HCT116 (cell line): ENCODE measurements at places on chromosomes 6 and 20. TPM values are rescaled to one million over a fixed set of nuclear protein-coding genes. Genes with fewer than 3 reads are reported as not detected.

DNA sequence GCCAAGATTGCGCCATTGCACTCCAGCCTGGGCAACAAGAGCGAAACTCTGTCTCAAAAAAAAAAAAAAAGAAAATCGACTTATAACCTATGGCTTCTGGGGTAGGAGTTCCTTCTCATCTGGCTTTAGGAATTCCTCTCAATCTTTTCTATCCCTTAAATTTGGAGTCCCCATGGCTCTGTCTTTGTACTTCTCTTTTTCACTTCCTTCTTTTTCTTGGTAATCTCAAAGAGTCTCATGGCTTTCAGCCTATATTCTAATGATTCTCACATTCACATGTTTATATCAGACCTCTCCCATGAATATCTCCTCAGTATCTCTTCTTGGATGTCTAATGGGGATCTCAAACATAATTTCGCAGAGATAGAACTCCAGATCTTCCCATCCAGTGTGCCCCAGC lies 42.8 kb upstream of the RALGAPA2 start:
- H3K4me3 ChIP-seq, result no peak overlapping the region
- peaks cover 53% of the 10 kb centered on the region for H3K27me3 ChIP-seq
- H3K36me3 ChIP-seq, result no peaks in the 10 kb centered on the region
- no peak overlapping the region for H3K27ac ChIP-seq
- H3K4me1 ChIP-seq, result no peaks in the 10 kb centered on the region
- DNase-seq, result no peak

- H3K36me3 ChIP-seq, result peaks cover 28% of the 10 kb centered on the region
- H3K4me1 ChIP-seq, result peaks cover 9% of the 10 kb centered on the region; the same call in 1 of the 2 replicates
- no peak for DNase-seq
- no peaks in the 10 kb centered on the region for H3K27me3 ChIP-seq
- peak overlapping the region; percentile 99 for H3K27ac ChIP-seq
These were observed 551 bp downstream of the SYNCRIP start for GRCh38 chr6:85641897-85642773.

The POPDC3 gene
- total RNA-seq, result 10.1 TPM

The MUC22 gene
- total RNA-seq, result not detected

The CEP250 gene
- 42.3 TPM for total RNA-seq

DNA sequence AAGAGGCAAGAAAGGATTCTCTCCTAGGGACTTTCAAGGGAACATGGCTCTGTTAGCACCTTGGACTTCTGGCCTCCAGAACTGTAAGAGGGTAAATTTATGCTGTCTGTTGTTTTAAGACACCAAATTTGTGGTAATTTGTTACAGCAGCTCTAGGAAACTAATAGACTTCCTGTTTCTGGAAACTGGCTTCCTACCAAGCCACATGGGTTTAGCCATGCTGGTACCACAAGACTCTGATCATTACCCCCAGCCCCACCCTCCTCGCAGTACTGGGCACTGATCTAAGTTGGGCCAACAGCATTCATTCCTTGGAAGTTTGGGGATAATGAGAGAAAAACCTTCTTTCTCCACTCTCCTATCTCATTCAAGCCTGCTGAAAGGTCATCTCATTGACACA lies 109.5 kb upstream of the SMLR1 start:
- no peaks in the 10 kb centered on the region for H3K27me3 ChIP-seq
- no peaks in the 10 kb centered on the region for H3K36me3 ChIP-seq
- H3K4me3 ChIP-seq, result no peak overlapping the region
- DNase-seq, result no peak

The F13A1 gene
- 0.34 TPM for total RNA-seq

GRCh38 chr6:69624944-69625343 lies 171.9 kb downstream of the LMBRD1 start:
- H3K4me1 ChIP-seq, result no peaks in the 10 kb centered on the region
- no peak for DNase-seq
- no peak overlapping the region for H3K27ac ChIP-seq
- H3K36me3 ChIP-seq, result no peaks in the 10 kb centered on the region
- no peaks in the 10 kb centered on the region for H3K27me3 ChIP-seq
- H3K4me3 ChIP-seq, result no peak overlapping the region

DNA sequence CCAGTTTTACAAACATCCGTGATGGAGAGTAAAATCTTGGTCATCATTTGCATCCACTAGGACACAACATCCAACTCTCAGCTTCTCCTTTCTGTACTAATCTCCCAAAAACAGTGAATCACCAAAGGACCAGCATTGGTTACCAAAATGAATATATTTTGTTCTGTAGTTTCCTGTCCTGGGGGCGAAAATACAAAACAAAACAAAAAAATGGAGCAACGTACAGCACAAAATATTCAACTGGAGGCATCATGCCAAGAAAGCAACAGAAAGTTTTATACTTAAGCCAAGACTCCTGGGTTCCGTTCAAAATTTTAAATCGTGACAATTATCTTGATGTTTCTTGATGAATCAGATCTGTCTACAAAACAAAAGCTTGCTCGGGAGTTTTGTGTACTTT lies 126.6 kb upstream of the CCDC28A start:
- H3K27ac ChIP-seq, result no peak overlapping the region
- H3K4me3 ChIP-seq, result no peak overlapping the region
- H3K4me1 ChIP-seq, result no peaks in the 10 kb centered on the region

The CST7 gene
- not detected for total RNA-seq

The PHACTR3 gene
- total RNA-seq, result not detected

DNA sequence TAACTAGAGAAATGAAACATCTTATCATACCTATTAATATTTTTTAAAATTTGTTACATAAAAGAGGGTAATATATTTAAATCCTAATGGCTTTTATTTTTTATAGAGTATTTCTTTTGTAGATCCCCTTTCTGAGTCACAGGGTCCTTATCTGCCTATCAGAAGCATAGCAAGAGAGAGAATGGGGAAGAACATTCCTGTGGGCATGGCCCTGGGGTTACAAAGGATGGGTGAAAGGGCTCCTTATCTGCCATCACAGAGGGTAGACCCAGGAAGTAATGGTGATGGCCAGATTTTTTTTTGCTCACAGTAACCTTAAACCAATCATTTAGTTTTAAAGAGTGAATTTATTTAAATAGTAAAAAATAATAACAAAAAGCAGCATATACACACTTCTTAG lies 582.1 kb upstream of the HTR1E start:
- H3K36me3 ChIP-seq, result no peaks in the 10 kb centered on the region
- H3K4me3 ChIP-seq, result no peak overlapping the region
- no peak for DNase-seq
- H3K4me1 ChIP-seq, result no peaks in the 10 kb centered on the region
- H3K27me3 ChIP-seq, result no peaks in the 10 kb centered on the region
- no peak overlapping the region for H3K27ac ChIP-seq

DNA sequence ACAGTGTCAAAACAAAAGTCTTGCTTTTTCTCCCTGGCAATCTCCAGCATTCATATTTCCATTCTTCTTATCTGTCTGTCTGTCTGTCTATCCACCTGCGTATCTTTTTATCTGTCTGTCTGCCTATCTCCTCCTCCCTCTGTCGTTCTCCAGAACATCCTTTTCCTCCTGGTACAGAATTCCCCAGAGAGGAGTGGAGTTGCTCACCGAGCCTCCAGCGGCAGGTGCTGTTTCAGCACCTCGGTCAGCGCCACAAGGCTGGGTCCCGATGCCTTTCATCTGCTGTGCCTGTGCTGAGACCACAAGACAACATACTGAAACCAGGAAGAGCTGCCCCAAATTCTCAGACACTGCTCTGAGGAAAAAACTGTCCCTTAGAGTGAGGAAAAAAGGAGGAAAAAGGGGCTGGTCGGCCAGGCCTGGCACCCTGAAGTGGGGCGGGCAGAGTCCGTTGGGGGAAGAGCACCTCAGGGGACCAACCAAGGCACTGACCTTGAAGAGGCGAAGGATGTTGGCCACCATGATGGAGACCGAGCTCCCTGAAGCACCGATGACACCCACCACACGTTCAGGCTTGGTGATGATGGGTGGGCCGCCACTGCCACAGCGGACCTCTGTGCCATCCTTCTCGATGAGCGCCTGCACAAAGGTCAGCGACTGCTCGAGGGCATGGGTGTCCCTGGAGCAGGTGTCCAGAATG lies 13.3 kb downstream of the GRM4 start:
- DNase-seq, result no peak
- no peak overlapping the region for H3K4me3 ChIP-seq
- no peaks in the 10 kb centered on the region for H3K36me3 ChIP-seq
- H3K27me3 ChIP-seq, result 0 out of 2 replicates have a peak, but pooled peaks cover 4% of the 10 kb centered on the region

DNA sequence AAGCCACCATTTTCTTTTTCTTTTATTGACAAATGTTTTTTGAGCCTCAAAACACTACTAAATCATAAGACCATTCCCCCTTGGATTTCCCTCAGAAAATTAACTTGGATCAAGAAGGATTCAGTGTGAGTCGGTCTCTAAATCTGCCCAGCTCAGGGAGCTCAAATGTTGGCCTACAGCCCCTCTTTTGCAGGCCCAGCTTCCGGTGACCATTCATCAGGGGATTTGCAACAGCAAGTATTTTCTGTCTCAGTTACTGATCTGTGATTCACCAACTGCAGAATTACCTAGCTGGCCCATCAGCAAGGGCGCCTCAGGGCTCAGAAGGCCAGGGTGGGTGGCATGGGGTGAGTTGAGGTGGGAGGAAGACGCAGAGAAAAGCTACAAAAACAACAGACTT lies 318.1 kb downstream of the CDC5L start:
- H3K27ac ChIP-seq, result no peak overlapping the region
- H3K4me1 ChIP-seq, result no peaks in the 10 kb centered on the region
- H3K36me3 ChIP-seq, result no peaks in the 10 kb centered on the region
- no peaks in the 10 kb centered on the region for H3K27me3 ChIP-seq

The TSHZ2 gene
- 0.07 TPM for total RNA-seq

- H3K4me3 ChIP-seq, result no peak overlapping the region
- no peaks in the 10 kb centered on the region for H3K4me1 ChIP-seq
- no peaks in the 10 kb centered on the region for H3K36me3 ChIP-seq
- H3K27ac ChIP-seq, result no peak overlapping the region
- H3K27me3 ChIP-seq, result peaks cover 19% of the 10 kb centered on the region; the same call in 1 of the 2 replicates
- no peak for DNase-seq
These were observed 15.2 kb upstream of the CST9L start for GRCh38 chr20:23583526-23583925.

DNA sequence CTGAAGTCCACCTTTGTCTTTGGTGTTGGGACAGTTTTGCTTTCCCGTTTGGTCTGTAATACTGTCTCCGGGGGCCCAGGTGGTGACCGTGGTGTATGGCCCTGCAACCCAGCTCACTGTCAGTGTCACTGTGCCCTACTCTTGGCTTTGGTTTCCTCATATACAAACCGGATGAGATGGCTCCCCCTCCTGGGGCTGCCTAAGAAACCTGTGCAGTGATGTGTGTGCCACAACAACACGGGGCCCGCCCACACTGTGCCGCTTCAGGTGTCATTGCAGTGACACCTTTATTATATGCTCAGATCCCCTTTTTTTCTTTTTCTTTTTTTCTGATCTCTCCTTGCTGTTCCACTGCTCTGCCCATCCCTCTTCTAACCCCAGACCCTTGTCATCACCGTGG lies 73.9 kb downstream of the RAMACL start:
- H3K4me1 ChIP-seq, result peaks cover 9% of the 10 kb centered on the region
- no peak overlapping the region for H3K27ac ChIP-seq
- peak; percentile 27 for DNase-seq
- H3K4me3 ChIP-seq, result no peak overlapping the region

GRCh38 chr6:137013738-137014602 lies 30.8 kb downstream of the IL20RA start:
- H3K27me3 ChIP-seq, result no peaks in the 10 kb centered on the region
- no peak overlapping the region for H3K4me3 ChIP-seq
- H3K4me1 ChIP-seq, result no peaks in the 10 kb centered on the region

The ARFGEF3 gene
- 3.8 TPM for total RNA-seq

The TUBB2B gene
- total RNA-seq, result 0.86 TPM

The CST2 gene
- total RNA-seq, result not detected

The MANEA gene
- 13.9 TPM for total RNA-seq

The FUCA2 gene
- total RNA-seq, result 75.4 TPM

GRCh38 chr20:32114305-32114960 lies 4.9 kb downstream of the TM9SF4 start:
- no peaks in the 10 kb centered on the region for H3K27me3 ChIP-seq
- no peak overlapping the region for H3K27ac ChIP-seq
- no peak overlapping the region for H3K4me3 ChIP-seq
- DNase-seq, result no peak
- H3K4me1 ChIP-seq, result peaks cover 10% of the 10 kb centered on the region
